Karpas-422 (cell line): ENCODE measurements at places on chromosomes 4 and X. TPM values are rescaled to one million over a fixed set of nuclear protein-coding genes. Genes with fewer than 3 reads are reported as not detected.

ESX1 gene
- not detected in 2 replicates for total RNA-seq

TCEAL3 gene
- 1.8 and 6.9 TPM in 2 replicates for total RNA-seq

ARAP2 gene
- total RNA-seq = 3.6 and 4.7 TPM in 2 replicates

- DNase-seq = no peak
These were observed at the start of gene C4orf36 for GRCh38 chr4:86891762-86892635. C4orf36 (minus strand) TSS chr4:86892422; CDS start chr4:86891520, 902 bp downstream.

GRCh38 chrX:63713526-63713925, 71.5 kb downstream of the ARHGEF9 start:
- no peak for DNase-seq

DNA sequence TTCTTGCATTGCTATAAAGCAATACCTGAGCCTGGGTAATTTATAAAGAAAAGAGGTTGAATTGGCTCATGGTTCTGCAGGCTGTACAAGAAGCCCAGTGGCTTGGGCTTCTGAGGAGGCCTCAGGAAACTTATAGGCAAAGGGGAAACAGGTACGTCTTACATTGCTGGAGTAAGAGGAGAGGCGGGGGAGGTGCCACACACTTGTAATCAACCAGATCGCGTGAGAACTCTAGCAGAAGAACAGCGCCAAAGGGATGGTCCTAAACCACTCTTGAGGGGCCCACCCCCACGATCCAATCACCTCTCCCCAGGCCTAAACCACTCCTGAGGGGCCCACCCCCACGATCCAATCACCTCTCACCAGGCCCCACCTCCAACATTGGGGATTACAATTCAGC, 50.6 kb upstream of the SHOX start:
- no peak for DNase-seq

DNA sequence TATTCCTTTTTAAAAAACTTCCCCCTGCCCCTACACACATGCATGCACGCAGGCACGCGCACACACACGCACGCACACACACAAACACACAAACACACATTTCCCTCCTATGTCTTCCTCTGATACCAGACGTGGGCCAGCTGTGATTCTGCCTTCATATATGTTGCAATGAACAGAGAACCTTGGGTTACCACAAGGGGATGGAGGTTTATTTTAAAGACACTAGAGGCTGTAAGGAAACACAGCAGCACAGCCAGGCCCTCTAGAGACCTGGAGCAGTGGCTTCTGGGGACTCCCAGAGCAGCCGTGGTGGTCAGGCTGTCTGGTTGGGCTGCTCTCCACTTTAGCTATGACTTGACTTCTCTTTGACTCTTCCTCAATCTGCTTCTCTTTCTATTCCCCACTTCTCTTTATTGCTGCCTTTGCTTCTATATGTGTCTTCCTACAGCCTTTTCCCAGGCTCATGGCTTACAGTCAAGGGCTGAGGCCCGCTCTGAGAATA, 3.2 kb upstream of the TLR10 start:
- peak; percentile 66 for DNase-seq

DNA sequence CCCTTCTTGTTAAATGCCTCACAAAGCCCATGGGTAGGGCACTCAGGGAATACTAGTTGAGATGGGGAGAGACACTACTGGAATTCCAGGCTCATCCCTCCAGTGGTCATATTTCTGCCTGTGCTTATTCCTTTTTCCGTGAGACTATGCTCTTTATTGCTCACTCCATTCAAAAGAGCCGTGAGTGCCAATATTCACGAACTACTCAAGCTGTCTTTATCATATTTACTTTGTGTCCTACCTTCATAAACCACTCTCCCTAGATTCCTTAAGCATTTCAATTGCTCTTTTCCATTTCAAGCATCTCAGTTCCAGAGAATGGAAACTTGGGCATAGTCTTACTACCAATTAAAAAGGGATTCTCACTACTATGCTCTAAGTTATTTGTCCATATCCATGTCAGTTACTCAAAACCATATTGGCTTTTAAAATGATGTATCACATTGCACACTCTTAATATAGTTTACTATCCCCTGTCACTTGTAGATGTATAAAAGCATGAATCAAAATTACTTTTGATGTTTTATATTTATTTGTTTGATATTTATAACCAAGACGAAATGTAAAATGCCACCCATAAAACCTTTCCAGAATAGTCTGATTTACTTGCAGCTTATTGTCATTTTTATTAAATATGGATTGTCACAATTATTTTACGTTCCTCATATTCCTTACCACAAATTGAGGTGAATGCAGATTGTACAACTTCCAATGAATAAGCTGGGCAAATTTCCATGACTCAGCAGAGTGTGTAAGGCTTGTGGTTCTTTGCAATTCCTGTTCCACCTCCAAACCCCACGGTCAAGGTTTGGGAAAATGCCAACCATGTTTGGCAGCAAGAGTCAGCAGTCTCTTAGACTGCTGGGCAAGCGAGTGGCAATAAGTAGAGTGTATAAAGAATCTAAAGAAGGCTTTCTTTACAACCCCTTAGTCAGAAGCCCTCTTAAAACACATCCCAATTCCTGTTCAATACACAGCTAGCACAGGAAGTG, 24.4 kb downstream of the ENOX2 start:
- no peak for DNase-seq
